Activated CD8-positive, alpha-beta memory T cell treated with anti-CD3 and anti-CD28 coated beads for 1 hour (primary cell): ENCODE measurements at places on chromosomes 1 and 21.

DNA sequence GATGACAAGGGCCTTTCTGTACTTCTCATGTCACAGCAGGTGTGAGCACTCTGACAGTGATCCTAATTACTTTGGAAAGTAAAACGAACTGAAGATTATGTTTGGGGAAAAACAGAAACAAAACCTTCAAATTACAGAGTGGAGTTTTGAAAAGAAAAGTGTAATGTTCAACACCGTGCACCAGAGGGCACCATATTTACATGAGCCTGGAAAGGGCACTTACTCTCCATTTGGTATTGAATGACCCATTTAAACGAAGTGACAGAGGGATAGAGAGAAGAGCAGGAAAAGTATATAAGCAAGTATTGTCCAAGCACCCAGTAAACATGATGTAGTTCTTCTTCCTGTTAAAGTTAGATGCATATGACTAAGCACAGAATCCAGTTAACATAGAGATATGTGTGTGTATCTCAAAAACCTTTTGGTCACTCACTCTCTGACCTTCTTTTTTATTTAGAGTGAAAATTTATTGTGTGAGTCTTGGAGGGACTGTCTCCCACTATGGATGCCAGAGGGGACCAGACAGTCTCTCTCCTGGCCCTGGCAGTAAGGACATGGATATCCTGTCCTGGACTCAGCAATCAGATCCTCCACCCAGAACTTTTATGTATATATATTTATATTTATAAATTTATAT, 3.8 kb upstream of the RGSL1 start:
- DNase-seq, result no peak

DNA sequence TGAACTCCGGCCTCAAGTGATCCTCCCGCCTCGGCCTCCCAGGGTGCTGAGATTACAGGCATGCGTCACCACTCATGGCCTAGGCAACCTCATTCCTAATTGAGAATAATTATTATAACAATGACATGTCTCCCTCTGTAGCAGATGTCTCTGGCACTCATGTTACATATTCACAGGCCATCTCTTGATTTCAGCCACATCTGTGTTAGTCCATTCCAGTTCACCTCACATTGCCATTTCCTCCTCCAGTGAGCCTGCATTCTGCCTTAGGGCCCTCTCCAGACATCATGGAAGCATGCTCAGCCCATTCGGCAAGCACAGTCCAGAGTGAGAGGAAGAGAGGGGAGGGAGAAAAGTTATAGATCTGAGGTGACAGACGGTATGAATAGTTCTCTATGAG, 32.5 kb downstream of the CDKN2C start:
- no peak for DNase-seq

GRCh38 chr1:199041173-199041914, 402.5 kb downstream of the PTPRC start:
- no peak for DNase-seq

DNA sequence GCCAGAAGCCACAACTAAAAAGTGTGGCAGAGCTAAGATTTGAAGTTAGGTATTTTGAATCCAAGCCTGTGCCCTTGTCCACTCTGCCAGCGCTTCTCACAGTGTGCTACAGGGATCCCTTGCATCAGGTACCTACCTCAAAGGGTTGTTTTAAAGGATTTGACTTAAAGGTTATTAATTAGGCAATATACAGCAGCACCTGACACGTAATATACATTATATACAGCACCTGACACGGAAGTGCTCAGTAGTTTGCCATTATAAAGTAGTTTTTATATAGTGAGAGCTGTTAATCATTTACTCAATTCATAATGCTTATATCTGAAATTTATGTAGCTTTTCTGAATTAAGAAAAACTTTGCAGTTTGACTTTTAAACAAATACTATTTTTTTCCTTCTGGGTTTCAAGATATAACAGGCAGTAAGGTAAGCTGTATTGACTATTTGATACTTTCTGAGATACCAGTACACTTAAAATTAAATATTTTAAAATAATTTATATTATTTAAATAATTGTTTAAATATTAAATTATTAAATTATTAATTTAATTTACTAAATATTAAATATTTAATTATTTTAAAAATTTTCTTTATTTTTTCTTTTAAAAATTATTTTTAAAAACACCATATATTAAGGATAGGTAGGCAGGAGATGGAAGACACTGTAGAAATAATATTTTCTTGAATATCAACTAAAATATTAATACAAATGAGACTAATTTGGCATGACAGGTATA, 33.3 kb downstream of the TSNAX start:
- DNase-seq, result no peak

GRCh38 chr1:43743206-43743605, 35.9 kb downstream of the ST3GAL3 start:
- DNase-seq, result no peak

DNA sequence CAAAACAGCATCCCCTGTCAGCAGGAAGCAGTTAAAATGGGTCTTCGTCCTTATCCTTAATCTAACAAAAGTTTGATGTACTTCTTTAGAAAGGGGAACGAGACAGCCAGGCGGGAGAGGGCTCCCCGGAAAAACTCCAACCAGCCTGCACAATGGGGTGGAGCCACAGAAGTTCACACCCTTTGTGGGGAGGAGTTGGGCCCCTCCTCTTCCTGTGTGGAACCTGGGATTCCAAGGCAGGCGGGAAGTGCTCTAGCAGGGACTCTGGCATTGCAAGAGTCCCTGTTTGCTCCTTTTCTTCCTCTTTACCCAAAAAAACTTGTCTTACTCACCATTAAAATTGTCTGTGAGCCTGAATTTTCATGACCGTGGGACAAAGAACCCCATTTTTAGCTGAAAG, 47.7 kb downstream of the FCRL5 start:
- no peak for DNase-seq

DNA sequence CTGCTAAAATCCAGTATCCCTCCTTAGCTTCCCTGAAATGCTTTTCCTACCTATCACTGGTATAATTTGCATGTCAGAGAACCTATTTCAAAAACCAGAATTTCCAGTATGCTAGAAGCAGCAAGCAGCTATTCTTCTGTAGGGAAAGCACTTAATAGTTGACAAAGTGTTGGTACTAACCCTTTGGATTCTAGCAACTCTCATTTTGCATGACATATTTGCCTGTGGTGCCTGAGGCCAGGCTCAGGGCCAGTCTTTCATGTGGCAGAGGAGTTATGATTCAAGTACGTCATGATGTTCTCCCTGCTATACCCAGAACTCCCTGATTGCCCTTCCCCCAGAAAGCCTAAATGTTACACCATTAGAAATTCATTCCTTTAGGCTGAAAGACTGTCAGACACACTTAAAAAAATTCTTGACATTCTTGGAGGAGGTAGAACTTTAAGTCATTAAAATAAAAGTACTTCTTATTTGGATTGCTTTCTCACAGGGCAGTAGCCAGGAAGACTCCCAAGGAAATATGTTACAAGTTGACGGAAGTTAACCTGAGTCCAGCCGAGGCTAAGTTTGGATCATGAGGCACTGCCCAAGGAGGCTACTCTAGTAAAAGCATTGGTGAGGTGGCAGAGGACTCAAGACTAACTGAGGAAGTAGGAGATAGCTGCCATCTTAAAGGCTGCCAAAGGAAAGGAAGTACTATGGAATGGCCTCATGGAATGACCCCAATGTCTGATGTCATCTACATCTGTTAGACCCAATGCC, 298.4 kb upstream of the SPAG17 start:
- no peak for DNase-seq

DNA sequence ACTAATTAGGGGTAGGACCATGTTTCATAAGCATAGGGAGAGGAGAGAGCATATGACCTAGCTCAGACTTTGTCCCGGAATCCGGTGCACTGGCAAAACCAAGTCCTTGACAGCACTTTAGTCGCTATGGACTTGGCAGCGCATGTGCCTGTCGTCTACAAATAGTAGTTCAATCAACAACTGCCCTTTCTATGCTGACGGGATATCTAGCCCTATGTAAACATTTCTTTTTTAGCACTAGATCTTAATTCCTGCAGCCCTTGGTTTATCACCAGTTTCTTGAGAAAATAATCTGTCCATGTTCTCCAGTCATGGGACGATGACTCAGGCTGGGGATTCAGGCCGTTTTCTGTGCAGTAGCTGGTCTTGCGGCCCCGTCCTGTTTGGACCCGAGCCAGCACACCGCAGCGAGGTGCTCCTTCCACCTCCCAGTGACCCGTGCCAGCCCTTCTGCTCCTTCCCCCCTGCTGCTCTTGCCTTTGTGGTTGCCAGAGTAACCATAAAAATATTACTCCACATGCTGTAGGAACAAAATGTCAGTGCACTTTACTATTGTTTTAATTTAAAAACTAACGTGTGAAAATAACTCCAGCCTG, 8.6 kb upstream of the MT1HL1 start:
- DNase-seq, result no peak

GRCh38 chr1:185608177-185608576, 126.0 kb upstream of the HMCN1 start:
- no peak for DNase-seq

GRCh38 chr1:18347559-18347958, 133.2 kb upstream of the KLHDC7A start:
- DNase-seq, result no peak

GRCh38 chr1:1437904-1438376, 2.5 kb downstream of the VWA1 start:
- DNase-seq, result no peak

GRCh38 chr1:25748531-25749205, 51.3 kb upstream of the SELENON start:
- DNase-seq, result no peak

GRCh38 chr1:162062542-162063015, 6.9 kb upstream of the NOS1AP start:
- DNase-seq, result no peak

DNA sequence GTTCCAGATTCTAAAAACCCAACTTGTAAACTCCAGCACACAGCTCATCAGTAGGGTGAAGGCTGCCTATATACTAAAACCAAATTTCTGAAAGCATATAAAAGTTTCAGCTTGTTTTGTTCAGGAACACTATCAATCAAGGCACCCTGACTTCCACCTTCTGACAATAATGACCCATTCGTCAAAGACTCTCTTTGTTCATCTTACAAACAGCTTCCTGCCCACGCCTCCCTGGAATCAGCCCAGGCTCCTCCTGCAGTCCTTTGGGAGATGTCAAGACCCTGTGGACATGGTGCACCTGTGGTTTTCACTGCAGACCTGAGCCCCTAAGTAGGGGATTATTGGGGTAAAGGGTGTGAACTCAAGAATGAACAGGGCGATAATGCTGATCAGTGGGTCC, 178.9 kb upstream of the CAMK1G start:
- DNase-seq, result no peak

DNA sequence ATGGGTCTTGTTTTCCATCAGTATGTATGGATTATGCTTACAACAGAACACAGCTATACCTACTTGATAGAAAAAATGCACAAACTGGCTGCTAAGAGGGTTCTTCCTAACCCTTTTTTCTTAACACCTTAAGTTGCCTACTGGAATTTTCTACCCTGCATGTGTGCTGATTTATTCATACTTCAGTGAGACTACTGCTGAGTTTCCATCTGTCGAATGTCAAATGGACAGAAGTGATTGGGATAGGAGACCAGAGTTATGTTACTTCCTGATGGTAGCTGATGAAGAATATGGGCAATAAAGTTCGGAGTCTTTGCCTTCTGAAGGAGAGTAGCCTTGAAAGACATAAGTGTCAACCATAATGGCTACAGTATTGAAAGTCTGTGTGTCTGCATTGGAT, 6.5 kb upstream of the DNM3 start:
- no peak for DNase-seq

DNA sequence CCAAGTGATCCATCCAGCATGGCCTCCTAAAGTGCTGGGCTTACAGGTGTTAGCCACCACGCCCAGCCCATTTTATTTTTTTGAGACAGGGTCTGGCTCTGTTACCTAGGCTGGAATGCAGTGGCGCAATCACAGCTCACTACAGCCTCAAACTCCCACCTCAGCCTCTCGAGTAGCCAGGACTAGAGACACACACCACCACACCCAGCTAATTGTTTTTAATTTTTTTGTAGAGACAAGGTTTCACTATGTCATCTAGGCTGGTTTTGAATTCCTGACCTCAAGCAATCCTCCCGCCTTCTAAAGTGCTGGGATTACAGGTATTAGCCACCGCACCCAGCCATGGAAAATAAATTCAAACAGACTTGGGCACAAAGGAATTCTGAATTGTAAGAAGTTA, 31.9 kb downstream of the PUM1 start:
- DNase-seq, result no peak

- no peak for DNase-seq
These were observed 21.3 kb downstream of the FMO2 start for GRCh38 chr1:171206204-171206977.

GRCh38 chr1:179166663-179167417, 62.6 kb downstream of the ABL2 start:
- DNase-seq, result no peak

DNA sequence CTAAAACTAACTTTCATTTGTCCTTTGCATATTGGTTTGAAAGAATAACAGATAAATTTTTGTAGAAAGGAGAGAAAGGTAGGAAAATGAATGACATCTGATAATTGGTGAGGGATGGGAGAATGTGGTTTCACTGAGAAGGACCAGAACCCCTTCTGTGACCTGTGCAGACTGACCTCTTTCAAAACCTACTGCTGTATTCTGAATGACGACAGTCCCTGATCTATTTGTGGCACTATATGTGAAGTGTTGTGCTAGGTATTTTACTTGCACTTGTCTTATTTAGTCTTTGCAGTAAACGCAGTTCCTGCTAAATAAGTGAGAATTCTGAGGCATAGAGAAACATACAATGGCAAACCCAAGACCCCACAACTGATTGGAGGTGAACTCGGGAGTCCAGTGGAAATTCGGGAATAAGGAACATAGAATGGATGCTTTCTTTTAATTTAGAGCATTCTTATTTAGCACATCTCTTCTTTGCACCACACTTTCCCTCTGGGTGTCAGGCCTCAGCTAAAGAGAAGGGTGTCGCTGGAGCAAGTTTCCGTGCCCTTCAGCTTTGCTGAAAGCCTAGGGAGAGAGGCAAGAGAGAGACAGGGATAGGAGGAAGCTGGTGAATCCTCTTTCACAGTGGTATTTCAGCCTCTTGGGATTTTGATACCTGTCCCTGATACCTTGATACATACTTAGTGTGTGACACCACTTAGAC, 230.2 kb downstream of the PAPPA2 start:
- no peak for DNase-seq

DNA sequence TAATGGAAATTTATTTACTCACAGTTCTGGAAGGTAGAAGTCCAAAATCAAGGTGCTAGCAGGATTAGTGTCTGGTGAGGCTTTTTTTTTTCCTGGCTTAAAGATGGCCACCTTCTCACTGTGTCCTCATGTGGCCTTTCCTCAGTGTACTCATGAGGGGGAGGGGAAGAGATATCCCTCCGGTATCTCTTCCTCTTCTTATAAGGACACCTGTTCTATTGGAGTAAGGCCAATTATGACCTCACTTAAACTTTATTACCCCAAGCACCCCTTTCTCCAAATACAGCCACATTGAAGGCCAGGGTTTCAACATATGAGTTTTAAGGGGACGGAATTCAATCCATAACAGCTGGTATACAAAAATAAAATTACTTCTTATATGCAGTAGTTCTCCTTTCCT, 203.7 kb upstream of the C1orf87 start:
- DNase-seq, result no peak

GRCh38 chr1:177646757-177647730, 322.8 kb downstream of the SEC16B start:
- DNase-seq, result no peak
